ENCODE measurements at places on chromosomes 6 and 20.

DNA sequence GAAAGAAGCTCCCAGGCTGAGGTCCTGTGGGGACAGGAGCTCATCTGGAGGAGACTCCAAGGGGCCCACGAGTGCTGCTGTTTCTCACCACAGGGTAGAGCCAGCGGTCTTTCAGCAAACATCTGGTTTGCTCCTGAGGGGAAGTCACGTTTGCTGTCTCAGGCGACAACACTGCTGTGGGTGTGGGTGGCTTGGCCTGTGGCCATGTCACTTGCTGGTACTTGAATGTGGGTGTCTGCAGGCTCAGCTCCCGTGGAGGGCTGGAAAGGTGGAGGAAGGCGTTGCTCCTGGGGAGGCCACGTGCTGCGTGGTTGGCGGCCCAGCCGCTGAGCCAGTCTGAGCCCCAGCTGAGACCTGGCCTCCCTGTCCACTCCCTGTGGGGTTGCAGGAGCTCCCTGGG lies 52.8 kb upstream of the MPC1 start:
- DNase-seq, result no peak

DNA sequence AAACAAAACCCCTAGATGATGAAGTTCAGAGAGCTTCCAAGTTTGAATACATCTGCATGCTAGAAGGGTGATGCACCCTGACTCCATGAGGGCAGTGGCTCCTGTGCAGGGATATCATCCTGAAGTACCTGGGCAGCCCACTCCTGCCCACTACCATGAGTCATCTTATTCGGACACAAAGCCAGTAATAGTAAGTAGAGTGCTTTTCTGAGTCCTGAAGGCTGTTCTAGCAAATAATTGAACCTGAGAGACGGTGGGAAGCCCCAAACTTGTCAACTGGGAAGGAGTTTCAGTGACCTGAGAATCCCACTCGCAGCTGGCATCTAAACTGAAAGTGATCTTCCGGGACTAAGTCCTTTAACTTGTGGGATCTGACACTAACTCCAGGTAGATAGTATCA lies 152.9 kb upstream of the COL21A1 start:
- DNase-seq, result no peak

- DNase-seq, result no peak
These were observed 90.3 kb downstream of the SHLD1 start for GRCh38 chr20:5840411-5841002.

GRCh38 chr6:99641270-99641669 lies 34.6 kb downstream of the PRDM13 start:
- DNase-seq, result no peak

GRCh38 chr6:139568956-139569538 lies 194.6 kb upstream of the CITED2 start:
- DNase-seq, result no peak

- DNase-seq, result no peak
These were observed 671 bp downstream of the TAPBP start for GRCh38 chr6:33313105-33313708.
